Activated naive CD4-positive, alpha-beta T cell treated with anti-CD3 and anti-CD28 coated beads, Interleukin-2, amount 50 U/mL, for 72 hours (primary cell): ENCODE measurements at places on chromosomes 11 and 22.
A peak's percentile ranks its signal among the peaks of the same experiment; 100 is the strongest.

GRCh38 chr11:36453678-36454077 lies 56.4 kb downstream of the TRAF6 start:
- DNase-seq, result no peak

GRCh38 chr11:83972536-83972935 lies 686.4 kb upstream of the CCDC90B start:
- no peak for DNase-seq

- peak; percentile 65 for DNase-seq
Observed at GRCh38 chr11:13486926-13487660, 8.7 kb downstream of the PTH start.

DNA sequence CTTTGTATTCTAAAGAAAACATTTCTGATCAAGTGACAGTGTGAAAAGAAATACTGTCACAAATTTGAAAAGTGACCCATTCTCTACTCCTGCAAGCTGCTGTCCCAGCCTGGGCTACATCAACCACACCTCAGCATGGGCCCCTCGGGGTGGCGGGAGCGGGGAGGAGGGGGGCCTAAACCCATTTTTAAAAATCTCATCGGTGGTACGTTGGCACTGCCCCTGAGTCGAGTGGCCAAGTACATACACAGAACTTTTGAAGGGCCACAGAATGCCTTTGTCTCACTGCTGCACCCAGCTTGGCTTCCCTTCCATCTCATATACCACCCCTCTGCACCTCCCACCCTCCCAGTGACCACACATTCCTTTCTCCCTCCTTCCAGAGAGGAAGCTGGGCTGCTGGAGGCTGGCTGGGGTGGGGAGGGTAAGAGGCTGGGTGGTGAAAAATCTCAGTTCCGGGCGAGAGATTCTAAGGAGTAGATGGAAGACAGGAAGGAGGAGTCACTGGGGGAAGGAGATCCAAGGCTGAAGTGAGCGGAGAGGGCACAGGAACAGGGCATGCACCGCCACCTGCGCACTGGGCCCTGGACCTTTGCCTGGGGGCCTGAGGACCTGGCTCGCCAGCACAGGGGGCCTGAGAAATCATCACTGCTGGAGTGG lies 21.1 kb downstream of the FXYD6 start:
- no peak for DNase-seq

GRCh38 chr11:132549001-132549400 lies 983.3 kb downstream of the OPCML start:
- no peak for DNase-seq

DNA sequence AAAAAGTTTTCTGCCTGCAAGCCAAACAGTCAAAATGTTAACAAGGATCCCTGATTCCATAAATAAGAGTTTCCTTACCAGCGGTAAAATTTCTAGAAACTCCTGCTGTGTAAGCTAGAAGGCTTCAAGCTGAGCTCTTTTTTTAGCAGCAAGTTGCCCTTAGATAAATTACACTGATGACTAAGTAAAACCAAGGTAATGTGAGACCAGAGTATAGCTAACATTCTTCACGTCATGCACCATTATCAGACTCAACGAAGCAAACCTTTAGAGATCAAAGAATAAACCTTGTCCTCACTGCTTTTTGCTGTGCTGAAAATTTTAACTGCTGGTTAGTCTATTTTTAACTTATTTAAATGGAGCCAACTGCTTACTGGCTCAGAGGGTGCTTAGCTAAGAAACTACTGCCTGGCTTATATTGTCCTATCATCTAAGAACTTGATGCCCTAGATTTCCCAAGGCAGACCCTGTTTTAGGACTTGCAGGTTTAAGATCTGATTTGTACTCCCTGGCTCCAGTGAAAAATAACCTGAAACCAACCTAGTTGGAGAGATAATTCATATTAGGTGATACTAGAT lies 900.7 kb downstream of the JRKL start:
- no peak for DNase-seq

DNA sequence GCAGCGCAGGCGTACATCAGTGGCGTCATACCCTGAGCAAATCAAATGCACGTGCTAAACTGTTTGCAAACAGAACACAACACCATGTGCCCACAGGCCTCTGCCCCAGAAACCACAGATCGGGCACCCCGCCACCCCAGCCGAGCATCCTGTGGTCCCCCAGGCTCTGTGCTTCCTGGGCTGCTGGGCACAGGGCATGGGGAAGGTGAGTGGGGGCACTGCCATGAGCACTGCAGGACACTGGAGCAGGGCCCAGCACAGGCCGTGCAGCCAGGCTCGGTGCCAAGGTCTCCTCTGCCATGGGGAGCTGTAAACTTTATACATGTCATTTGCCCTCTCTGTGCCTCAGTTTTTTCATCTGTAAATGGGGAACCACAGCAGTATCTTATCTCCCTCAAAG lies 62.5 kb downstream of the NAT10 start:
- no peak for DNase-seq

DNA sequence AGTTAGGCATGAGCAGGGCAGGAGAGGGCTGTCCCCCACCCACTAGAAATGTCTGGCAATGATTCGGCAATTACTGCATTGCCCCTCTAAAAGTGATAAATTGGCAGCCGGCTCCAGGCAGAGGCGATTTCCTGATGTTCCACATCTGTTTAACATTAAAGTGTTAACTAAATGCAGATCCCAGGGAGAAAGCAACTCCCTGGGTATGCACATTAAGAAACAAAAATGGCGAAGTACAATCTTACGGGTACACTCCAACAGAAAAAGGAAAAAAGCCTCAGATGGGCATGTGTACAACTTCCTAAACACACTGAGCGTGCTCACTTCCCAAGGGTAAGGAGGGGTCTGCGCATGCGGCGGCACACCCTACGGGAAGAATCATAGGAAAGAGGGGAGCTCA lies 314.4 kb downstream of the CASP12 start:
- DNase-seq, result no peak

GRCh38 chr11:28011813-28012212 lies 96.1 kb downstream of the KIF18A start:
- no peak for DNase-seq

GRCh38 chr22:49582181-49582580 lies 245.5 kb downstream of the BRD1 start:
- DNase-seq, result no peak

DNA sequence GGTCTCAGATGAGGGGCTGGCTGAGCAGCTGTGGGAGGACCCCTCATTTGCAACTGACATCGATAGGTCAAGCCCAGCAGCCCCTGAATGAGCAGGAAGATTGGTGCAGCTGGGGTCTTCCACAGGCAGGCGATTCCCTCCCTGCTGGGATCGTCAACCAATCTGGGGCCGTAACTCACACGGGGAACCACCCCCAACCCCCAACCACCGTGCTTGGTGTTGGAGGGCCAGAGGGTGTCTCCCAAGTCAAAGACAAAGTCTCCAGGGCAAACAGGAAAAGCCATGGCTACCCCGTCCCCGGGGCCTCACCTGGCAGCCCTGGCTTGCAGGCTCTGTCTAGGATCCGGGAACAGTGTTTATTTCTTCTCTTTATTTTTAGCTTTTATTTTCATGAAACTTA lies 26.9 kb upstream of the SCUBE1 start:
- DNase-seq, result no peak

- DNase-seq, result no peak
Observed at GRCh38 chr11:2086239-2087040, 52.7 kb downstream of the IGF2 start.

DNA sequence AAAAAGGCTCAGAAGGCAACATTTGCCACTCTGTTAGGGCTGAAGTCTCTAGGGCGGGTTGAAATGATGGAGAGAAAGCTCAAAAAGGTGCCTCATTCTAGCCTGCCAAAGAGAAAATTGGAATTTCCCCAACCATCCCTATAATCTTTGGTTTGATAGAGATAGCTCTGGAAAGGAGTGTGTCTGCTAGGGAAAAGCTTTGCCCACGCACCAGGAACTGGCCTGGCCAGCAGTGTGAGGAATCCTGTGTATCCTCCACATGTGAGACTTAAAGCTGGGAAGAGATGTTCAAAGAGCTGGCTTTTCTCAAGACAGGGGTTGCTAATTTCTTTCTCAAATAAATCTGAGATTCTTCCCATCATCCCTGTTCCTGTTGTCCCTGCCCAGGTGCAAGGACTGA lies 193.7 kb downstream of the OPCML start:
- no peak for DNase-seq

DNA sequence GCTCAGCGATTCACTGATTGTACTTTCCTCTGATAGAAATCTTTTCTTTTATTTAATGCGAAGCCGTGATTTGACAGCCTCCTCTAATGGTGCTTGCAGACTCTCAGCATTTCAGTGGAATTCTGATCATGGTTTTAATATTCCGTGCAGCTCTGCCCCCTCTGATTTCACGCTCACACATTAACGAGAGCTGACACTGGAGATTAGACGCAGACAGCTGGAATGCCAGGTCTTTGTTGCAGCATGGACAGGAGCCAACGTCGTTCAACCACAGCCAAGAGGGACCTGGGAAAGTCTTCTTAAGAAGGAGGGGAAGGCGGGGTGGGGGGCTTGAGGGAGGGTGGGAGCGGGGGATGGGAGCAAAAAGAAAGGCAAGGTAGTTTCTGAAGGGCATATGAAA lies 186.4 kb downstream of the BLID start:
- DNase-seq, result no peak

DNA sequence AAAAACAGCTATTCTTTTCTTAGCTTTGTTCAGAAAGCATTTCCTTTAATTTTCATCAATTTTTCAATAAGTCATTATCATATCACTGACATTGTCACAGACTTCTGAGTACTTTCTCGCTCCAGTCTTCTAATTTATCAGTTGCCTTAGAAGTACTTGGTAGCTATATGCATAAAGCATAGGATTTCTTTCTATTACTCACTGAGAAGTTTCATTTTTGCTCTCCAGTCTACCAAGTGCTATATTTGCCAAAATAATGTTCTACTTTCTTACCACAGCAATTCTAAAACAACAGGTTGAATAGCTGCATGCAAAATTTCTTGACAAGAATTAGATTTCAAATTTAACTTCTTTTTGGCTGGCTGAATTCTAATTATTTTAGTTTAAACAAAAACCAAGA lies 116.3 kb downstream of the STK33 start:
- DNase-seq, result no peak

GRCh38 chr22:46448333-46448732 lies 89.1 kb downstream of the CELSR1 start:
- no peak for DNase-seq

GRCh38 chr22:36550701-36551495 lies 21.9 kb upstream of the EIF3D start:
- no peak for DNase-seq

- DNase-seq, result no peak
Observed at GRCh38 chr11:122293296-122294023, 177.4 kb upstream of the BLID start.

DNA sequence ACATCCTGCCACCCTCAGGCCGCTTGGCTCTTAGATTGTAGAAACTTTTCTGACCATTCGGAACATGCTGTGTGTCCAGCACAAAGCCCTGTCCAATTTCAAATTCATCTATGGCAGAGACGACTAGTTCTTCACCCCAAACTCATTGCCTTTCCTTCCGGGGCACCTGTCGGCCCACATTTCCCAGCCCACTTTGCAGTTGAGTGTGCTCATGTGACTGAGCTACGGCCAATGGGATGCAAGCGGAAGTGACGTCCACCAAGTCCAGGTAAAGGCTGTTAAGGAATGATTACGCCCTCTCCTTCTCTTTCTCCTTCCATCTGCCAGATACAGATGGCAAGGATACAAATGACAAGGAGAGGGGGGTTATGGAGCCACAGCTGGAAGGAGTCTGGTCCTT lies 32.5 kb downstream of the SYT13 start:
- DNase-seq, result no peak

DNA sequence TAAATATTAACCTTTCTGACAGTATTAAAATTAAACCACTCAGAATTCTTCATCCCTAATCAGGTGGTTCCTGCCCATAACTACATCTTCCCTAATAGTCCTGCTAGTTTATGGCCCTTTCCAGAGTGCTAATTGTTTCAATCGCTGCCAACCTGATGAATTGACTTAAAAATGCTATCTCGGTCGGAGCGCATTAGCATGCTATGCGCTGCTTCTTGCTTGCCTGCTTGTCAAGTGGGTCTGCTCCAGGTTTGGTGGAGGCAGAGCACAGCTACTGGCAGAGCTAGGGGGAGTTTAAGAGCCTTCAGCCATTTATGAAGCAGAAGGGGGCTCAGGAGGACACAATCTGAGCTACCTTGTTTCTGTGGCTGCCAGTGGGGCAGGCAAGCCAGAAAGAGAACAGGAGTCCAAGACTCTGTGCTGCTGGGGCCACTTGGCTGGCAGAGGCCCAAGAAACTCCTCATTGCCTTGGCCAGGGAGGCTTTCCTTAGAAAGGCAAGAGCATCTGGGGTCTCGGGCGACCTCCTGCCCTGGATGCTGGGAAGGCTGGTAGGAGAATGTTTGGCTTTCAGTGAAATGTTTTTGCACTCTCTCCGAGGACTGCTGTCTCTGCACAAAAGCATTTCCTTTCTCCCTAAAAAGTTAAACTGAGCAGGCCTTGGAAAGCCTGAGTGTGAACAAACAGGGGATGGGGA lies 62.1 kb upstream of the PHOX2A start:
- DNase-seq, result no peak

DNA sequence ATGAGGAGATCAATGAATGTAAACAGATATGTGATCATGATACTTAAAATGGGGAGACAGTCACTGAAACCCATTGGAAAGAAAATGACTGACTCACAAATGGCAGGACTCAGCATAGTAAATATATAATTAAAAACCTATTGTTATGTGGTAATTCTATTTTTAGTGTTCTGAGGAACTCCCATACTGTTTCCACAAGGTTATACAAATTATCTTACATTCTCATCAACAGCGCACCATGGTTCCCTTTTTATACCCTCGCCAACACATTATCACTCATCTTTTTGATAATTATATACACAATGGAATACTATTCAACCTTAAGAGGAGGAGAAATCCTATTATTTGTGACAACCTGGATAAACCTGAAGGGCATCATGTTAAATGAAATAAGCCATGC lies 17.1 kb downstream of the OR5B21 start:
- no peak for DNase-seq

- DNase-seq, result peak; percentile 54
Observed at GRCh38 chr22:29167032-29167911, 38.4 kb upstream of the EMID1 start.

DNA sequence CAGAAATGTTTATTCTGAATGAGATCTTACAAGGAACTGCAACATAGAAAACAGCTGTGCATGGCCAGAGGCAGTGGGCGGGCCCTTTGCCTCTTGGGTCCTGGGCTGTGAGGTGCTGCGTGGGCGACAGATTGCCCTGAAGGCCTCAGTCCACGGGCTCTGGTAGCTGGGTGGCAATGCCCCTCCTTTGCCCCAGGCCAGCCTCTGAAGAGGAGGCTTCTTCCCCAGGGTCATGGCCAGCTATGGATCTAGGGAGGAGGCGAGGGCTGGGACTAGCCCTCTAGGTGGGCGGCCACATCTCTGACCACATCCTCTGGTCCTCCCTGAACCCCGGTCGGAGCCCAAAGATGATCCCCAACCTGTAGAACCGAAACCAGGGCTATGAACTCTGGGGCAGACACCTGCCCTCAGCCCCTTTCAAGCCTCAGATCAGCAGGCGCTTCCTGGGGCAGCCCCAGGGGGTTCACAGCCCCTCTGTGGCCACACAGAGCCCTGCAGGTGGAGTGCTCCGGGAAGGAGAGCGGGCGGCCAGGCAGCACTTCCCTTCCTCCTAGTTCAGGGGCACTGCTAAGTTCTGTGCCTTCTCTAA lies 6.6 kb upstream of the CDC42BPG start:
- no peak for DNase-seq
